Urinary bladder (tissue), 4 donors: ENCODE measurements at places on chromosomes 7 and 10. TPM values are rescaled to one million over a fixed set of nuclear protein-coding genes. Genes with fewer than 3 reads are reported as not detected.

Gene ACTR3C
- total RNA-seq = 6.5 TPM

Gene HHEX
- total RNA-seq = 6.7 TPM

Gene PPRC1
- total RNA-seq = 12.1 TPM

Gene PLEKHS1
- 0.42 TPM for total RNA-seq

Gene SRI
- 92.9 TPM for total RNA-seq
